ENCODE measurements at places on chromosomes 3 and 15.

DNA sequence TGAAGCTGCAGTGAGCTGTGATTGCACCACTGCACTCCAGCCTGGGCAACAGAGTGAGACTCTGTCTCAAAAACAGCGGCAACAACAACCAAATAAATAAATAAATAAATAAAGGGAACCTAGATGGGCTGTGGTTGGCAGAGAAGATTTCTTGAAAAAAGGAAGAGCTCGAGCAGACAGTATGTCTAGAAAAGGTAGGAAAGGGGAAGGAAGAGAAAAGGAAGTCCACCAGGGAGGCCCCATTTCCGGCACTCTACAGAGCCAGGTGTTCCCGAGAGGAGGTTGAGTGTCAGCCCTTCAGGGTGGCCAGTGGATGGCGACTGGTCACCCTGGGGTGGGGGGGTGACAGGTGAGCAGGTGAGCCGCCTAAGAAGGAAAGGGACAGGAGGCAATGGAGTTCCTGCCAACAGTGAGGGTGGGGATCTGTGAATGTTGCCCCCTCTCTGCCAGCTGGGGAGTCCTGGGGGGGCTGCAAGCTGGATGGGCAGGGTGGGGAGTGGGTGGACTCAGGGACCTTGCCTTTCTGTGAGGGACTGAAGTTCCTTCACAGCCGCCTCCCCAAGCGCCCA, 14.8 kb downstream of the PAQR5 start:
- no peak for DNase-seq

DNA sequence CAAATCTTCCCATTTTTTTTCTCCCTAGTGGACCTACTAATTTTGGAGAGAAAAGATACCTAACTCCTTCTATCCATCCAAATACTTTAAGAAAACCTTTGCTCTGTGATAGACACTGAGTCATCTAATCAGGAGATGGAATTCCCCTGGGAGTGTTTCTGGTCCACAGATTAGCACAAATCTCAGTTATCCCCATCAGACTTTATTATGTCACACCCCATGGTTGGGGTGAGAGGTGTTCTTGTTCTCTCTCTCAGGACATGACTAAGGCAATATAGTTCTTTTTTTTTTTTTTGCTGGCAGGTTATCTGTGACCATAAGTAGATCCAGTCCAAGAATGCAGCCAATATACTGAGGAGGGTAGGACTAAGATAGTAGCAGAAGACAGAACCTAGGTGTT, 15.8 kb downstream of the SLC9A9 start:
- no peak for DNase-seq

DNA sequence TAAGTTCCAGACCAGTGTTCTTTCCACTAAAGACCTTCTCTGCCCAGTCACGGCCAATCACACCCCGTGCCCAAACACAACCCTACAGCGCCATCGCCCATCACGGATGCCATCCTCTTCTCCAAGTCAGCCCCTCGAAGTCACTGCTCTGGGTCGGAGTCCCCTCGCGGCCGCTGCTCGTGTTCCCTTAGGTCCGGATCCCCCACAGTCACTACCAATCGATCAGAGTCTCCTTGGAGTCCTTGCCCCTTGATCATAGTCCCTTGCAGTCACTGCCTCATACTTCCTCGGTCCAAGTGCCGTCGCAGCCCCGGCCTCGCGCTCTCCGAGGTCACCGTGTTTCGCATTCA, 461 bp downstream of the PCYT1A start:
- DNase-seq: peak; percentile 58

DNA sequence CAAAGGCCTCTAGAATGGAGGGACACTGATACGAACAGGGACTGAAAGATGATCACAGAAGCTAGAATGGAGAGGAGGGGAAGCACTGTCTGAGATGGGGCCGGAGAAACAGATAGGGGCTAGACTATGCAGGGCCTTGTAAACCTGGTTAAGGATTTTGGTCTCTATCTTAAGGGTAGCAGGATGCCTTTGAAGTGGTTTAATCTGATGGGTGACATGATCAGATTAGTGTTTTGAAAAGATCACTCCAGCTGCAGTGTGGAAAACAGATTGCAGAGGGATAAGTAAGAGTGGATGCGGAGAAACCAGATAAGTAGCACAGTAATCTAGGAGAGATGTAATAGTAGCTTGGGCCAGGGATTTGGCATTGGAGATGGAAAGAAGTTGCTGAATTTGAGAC, 108.1 kb downstream of the RSRC1 start:
- DNase-seq: no peak

- no peak for DNase-seq
These were observed 25.0 kb downstream of the SRGAP3 start for GRCh38 chr3:9224490-9224889.

- DNase-seq: no peak
These were observed 17.4 kb upstream of the ZNF609 start for GRCh38 chr15:64443016-64443415.

DNA sequence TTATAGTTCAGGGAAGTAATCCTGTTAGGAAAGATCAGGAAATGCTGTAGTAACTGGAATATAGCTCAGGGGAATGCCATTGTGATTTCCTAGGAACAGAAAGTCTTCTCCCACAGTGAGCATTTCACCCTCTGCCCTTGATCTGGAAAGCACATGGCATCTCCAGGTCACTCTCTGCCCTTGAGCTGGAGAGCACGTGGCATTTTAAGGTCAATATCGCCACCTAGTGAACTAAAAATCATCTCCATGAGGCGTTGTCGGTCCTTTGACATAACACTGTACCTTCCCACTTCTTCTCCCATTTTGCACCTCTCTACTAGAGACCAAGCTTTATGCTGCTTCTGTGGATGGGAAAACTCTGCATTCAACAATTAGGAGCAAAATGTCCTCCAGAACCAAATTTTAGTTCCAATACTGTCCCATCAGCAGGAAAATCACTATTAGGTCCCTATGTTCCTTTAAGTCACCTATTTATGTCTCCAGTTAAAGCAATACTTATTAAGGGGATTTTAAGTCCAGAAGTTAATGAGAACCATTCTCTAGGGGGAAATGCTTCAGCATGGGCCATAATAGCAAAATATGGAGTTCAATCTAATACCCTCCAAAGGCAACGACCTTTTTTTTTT, 54.7 kb upstream of the GK5 start:
- peak; percentile 83 for DNase-seq
